Lung (tissue), 17 donors: ENCODE measurements at places on chromosomes 13 and 19. TPM values are rescaled to one million over a fixed set of nuclear protein-coding genes. Genes with fewer than 3 reads are reported as not detected.

VSTM2B gene
- polyA plus RNA-seq: not detected

GIPR gene
- polyA plus RNA-seq: 2.2 TPM

PGLYRP1 gene
- polyA plus RNA-seq: 21.7 TPM

GRCh38 chr13:93270769-93271742, 44.4 kb downstream of the GPC6 start:
- no peak overlapping the region for H3K27ac ChIP-seq
- no peaks in the 10 kb centered on the region for H3K36me3 ChIP-seq
- no peak overlapping the region for H3K4me3 ChIP-seq
- peaks cover 9% of the 10 kb centered on the region for H3K4me1 ChIP-seq
- no peaks in the 10 kb centered on the region for H3K27me3 ChIP-seq

GRCh38 chr13:45604892-45605291, 10.6 kb downstream of the ERICH6B start:
- no peak overlapping the region for H3K27ac ChIP-seq
- H3K36me3 ChIP-seq: no peaks in the 10 kb centered on the region
- H3K4me3 ChIP-seq: no peak overlapping the region

- no peaks in the 10 kb centered on the region for H3K27me3 ChIP-seq
- DNase-seq: no peak
- peaks cover 23% of the 10 kb centered on the region for H3K36me3 ChIP-seq
- no peak overlapping the region for H3K4me3 ChIP-seq
Observed at GRCh38 chr19:41868120-41868988, 8.3 kb downstream of the RPS19 start.

DNA sequence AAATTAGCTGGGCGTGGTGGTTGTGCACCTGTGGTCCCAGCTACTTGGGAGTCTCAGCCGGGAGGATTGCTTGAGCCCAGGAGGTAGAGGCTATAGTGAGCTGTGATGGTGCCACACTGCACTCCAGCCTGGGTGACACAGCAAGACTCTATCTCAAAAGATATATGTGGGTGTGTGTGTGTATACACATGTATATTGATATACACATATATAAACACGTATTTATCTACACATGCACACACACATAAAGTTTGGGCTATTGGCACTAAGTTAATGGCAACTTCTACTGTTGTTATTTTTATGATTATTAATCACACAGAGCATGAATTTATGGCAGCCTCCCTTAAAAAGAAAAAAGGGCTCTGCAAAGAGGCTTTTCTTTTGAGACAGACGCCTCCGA, 27.1 kb upstream of the ABCC4 start:
- H3K4me3 ChIP-seq: no peak overlapping the region
- no peaks in the 10 kb centered on the region for H3K36me3 ChIP-seq
- no peak overlapping the region for H3K27ac ChIP-seq
- no peak for DNase-seq

DNA sequence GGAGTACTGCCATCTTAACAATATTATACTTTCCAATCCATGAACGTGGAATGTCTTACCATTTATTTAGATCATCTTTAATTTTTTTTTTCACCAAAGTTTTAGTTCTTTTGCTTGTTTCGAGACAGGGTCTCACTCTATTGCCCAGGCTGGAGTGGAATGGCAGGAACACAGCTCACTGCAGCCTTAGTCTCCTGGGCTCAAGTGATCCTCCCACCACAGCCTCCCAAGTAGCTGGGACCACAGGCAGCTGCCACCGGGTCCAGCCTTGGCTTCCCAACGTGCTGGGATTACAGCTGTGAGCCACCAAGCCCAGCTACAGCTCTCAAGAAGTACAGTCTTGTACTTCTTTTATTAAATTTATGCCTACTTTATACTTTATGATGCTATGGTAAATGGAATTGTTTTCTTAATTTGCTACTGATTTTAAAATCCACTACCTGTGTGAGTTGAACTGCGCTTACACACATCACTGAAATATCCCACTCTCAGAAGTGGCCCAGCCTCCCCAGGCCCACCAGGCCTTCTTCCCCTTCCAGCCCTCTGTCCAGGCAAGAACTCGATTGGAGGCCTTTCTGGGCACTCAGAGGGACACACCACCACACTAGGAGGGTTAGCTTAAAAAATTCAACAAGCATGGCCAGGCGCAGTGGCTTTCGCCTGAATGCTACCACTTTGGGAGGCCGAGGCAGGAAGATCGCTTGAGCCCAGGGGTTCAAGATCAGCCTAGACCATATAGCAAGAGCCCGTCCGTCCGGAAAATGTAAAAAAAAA, 1.0 kb upstream of the PGLS start:
- peak overlapping the region; percentile 93 for H3K4me3 ChIP-seq
- H3K4me1 ChIP-seq: no peaks in the 10 kb centered on the region
- H3K27ac ChIP-seq: peak overlapping the region; percentile 98
- peaks cover 8% of the 10 kb centered on the region for H3K36me3 ChIP-seq
- peak; percentile 26 for DNase-seq

DNA sequence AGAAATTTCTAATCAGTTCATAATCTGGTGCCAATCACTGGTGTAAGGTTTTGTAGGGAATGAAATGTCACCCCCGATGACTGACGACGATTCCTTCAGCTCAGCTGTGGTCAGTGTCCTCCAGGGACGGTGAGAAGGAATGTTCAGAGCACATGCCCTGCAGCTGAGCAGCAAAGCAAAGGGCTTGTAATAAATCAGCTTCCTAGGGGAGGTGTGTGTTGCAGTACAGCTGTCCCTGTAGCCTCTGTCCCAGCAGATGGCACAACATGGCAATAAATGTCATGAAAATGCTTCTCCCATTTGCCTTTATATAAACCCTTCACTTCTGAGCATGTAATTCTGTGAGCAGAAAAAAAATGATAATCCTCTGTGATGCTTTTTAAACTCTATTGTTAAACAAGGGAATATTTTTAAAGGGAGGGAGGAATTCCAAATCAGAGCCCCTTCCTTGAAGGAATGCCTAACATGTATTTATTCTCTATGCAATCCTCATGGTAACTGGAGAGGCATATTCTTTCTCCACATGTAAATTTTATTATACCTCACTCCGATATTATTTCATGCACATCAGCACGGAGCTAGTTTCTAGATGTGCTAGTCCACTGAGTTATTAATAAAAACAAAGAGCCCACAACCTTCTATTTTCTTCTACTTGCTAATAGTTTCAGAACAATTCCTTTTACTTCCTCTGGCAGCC, 102.5 kb downstream of the FAM216B start:
- H3K4me1 ChIP-seq: peaks cover 1% of the 10 kb centered on the region
- no peak overlapping the region for H3K4me3 ChIP-seq
- H3K36me3 ChIP-seq: peaks cover 9% of the 10 kb centered on the region
- no peak overlapping the region for H3K27ac ChIP-seq
- peak; percentile 41 for DNase-seq

DNA sequence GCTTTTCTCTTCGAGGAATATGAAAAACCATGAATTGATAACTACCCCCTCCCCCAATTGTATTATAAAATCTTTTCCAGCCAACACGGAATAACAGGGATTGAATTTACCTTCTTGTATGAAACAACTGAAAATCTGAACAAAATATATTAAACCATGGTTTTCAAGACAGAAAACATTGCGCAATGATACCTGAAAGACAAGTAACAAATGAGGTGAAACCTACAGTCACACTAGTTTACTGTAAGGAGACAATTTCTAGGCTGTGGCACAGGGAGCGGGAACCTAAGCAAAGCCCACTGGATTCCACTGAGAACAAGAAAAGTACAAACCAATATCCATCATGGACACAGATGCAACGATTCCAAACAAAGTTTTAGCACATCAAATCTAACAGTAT, 53.4 kb downstream of the ZNF283 start:
- H3K27ac ChIP-seq: no peak overlapping the region

- H3K27ac ChIP-seq: no peak overlapping the region
- H3K36me3 ChIP-seq: no peaks in the 10 kb centered on the region
- H3K4me1 ChIP-seq: peaks cover 56% of the 10 kb centered on the region
- H3K4me3 ChIP-seq: no peak overlapping the region
- no peaks in the 10 kb centered on the region for H3K27me3 ChIP-seq
Observed at GRCh38 chr19:13042443-13043130, 47.3 kb downstream of the NFIX start.

DNA sequence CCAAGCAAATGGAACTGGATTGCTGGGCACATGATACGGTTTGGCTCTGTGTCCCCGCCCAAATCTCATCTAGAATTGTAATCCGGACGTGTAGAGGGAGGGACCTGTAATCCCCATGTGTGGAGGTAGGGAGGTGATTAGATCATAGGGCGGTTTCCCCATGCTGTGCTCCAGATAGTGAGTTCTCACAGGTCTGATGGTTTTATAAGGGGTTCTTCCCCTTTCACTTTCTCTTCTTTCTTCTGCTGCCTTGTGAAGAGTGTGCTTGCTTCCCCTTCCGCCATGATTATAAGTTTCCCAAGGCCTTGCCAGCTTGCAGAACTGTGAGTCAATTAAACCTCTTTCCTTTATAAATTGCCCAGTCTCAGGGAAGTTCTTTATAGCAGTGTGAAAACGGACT, 32.6 kb upstream of the MTIF3 start:
- H3K4me1 ChIP-seq: no peaks in the 10 kb centered on the region
- H3K27ac ChIP-seq: no peak overlapping the region
- DNase-seq: no peak
- H3K36me3 ChIP-seq: no peaks in the 10 kb centered on the region
- H3K4me3 ChIP-seq: no peak overlapping the region

DNA sequence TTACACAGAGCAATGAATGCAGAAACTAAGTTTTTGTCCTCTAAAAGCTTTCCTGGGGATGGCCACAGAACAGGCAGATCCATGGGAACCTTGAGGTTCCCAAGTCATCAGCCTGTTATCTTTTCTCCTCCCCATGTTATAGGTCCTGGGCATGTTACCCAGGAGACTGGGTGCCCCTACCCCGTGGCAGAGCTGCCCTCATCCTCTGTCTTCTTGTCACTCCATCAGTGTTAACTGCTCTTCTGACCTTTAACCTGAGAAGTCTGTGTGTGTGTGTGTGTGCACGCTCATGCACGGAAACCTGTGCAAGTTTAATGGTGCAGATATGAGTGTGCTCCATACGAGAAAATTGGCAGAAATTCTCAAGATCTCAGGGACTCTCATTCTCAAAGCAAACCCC, 43.9 kb upstream of the ZNF724 start:
- H3K27ac ChIP-seq: no peak overlapping the region
- no peaks in the 10 kb centered on the region for H3K27me3 ChIP-seq
- no peaks in the 10 kb centered on the region for H3K4me1 ChIP-seq
- DNase-seq: no peak

DNA sequence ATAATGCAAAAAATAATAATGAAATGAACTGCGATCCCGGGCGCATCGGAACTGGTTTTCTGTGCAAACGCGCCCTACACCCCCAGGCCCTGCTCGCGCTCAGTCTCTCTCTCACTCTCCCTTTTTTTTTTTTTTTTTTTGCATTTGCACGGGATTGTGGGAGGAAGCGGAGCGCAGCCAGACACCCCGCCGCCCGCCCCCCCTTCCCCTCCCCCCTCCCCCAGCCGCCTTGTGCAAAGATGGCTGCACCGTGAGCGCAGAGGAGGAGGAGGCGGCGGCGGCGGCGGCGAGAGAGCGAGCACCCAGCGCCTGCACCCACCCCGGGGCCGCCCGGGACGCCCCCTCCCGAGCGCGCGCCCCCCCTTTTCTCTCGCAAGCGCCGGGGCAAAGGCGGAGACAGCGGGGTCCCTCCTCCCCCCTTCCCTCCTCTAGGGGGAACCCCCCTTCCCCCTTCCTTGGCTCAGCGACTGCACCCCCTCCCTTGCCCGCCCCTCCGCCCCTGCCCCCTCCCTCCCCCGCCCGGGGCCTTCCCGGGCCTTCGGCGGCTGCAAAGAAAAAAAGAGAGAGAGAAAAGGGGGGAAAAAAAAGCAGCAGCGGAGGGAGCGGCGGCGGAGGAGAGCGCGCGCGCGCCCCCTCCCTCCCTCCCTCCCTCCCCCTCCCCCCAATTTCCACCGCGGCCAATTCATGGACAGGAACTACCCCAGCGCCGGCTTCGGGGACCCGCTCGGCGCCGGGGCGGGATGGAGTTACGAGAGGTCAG, at the start of gene PRR12:
TSS of gene PRR12 (plus strand) at position 212 of the 760 bp plus-strand sequence. CDS start at position 685, 473 bp downstream.
- DNase-seq: peak; percentile 90
- H3K36me3 ChIP-seq: peaks cover 12% of the 10 kb centered on the region
- H3K27me3 ChIP-seq: no peaks in the 10 kb centered on the region
- H3K27ac ChIP-seq: peak within 1 kb of the TSS; percentile 99
- H3K4me1 ChIP-seq: no peaks in the 10 kb centered on the region

DNA sequence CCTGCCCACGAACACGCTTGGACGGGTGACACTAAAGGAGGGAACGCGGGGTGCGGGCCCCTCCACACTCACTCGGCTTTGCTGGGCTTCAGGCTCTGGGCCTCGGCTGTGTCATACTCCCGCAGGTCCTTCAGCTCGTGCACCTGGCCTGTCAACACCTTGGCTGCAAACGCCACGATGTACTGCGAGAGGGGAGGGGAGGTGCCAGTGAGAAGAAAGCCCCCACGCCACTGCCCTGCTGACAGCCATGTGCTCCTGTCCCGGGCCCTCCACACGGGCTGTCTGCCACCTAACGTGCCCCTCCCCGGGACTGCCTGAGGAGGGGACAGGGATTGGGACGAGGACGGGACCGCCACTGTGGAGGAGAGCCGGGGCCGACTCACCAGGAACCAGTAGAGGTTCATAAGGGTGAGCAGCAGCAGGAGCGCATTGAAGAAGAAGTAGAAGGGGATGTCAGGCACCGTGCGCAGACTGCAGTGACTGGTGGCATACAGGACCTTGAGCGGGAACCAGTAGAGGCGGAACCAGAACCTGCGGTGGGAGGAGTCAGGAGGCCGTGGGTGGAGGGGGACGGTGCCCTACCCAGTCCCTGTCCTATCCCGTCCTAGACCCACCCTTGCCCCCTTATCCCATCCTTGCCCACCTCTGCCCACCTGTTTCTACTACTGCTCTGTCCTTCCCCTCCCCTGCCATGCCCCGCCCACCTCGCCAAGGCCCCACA, 16.9 kb downstream of the CERS1 start:
- H3K4me3 ChIP-seq: no peak overlapping the region
- no peaks in the 10 kb centered on the region for H3K27me3 ChIP-seq
- DNase-seq: no peak
- H3K36me3 ChIP-seq: no peaks in the 10 kb centered on the region
- H3K27ac ChIP-seq: no peak overlapping the region

GRCh38 chr19:18408053-18408476, 10.6 kb upstream of the LRRC25 start:
- H3K4me3 ChIP-seq: no peak overlapping the region
- H3K4me1 ChIP-seq: no peaks in the 10 kb centered on the region
- no peaks in the 10 kb centered on the region for H3K27me3 ChIP-seq

DNA sequence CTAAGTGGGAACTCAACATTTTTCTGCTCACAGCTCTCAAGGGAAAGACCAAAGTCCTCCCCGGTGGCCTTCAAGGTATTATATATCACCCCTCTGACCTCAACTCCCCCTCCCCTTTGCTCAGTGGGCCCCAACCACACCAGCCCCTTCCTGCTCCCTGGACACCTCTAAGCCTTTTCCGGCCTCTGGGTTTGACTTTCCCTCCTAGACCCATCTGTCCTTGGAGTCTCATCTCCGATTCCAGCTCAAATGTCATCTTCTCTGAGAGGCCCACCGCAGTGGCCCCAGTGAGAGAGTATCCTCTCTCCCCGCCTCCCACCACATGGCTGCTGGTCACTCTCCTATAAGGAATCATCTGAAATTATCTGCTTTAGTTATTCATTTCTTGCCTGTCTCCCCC, 941 bp upstream of the UHRF1 start:
- H3K27me3 ChIP-seq: no peaks in the 10 kb centered on the region
- no peak overlapping the region for H3K4me3 ChIP-seq
- no peak overlapping the region for H3K27ac ChIP-seq

GRCh38 chr19:30920222-30920621, 429.0 kb downstream of the TSHZ3 start:
- H3K4me3 ChIP-seq: no peak overlapping the region
- no peaks in the 10 kb centered on the region for H3K36me3 ChIP-seq
- no peak overlapping the region for H3K27ac ChIP-seq
- peaks cover 2% of the 10 kb centered on the region for H3K27me3 ChIP-seq

GRCh38 chr13:113897161-113897560, 33.3 kb upstream of the GAS6 start:
- no peaks in the 10 kb centered on the region for H3K27me3 ChIP-seq
- no peak for DNase-seq
- no peak overlapping the region for H3K27ac ChIP-seq
- no peaks in the 10 kb centered on the region for H3K4me1 ChIP-seq
- no peak overlapping the region for H3K4me3 ChIP-seq
- no peaks in the 10 kb centered on the region for H3K36me3 ChIP-seq
